Left cardiac atrium (tissue), 4 donors: ENCODE measurements at places on chromosomes 13 and 19.

DNA sequence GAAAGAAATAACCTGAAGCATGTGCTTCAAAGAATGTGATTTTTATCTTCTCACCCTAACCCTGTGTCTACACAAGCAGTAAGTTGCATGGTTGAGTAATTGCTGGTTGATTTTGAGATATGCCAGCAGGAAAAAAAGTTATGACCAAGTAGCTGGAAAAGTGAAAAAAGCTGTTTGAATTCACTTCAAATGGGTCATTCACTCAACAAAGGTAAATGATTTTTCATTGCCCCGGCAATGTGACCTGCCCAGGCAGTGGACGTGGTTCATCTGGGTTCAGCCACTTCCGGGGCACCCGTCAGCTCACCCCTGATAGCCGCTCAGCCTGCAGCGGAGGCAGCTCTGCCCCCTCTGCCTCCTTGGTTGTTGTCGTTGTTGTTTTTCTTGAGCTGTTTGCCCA is 18.5 kb downstream of the TNFRSF19 start:
- DNase-seq: no peak

- peak; percentile 81 for DNase-seq
Observed at GRCh38 chr19:15702534-15702930, 25.3 kb upstream of the OR10H2 start.

DNA sequence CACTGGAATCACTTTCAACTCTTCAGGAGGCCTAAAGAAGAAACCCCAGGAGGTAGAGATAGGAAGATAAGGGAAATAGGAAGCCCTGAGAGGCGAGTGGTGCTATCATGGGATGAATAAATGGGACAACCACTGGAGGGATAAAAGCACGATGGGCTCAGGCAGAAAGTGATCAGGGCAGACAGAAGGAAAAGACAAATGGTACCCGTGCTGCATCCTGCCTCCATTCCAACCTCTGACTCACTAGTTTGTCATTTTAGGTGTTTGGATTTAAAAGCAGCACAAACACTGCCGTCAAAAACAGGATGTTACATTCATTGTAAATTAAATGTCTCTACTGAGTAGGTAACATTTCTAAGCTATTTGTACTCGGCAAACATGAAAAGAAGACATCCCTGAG is 314.3 kb upstream of the HTR2A start:
- no peak for DNase-seq

DNA sequence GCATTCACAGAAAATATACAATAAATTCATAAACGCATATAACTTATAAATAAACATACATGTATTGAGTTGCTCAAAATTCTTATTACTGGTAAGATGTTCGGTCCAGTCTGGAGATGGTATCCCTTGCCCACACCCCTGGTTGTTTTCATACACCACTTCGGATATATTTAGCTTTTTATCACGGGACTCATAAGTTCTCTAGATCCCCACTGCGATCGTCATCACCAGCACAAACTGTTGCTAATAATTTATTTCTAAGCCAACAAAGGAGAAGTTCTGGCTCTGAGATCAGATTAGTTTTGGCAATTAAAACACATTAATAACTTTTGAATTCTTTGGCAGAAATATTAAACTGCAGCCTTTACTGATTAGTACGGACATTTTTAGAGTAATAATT is 23.0 kb upstream of the SGCG start:
- DNase-seq: no peak

- no peak for DNase-seq
Observed at GRCh38 chr19:36488118-36488845, 1.1 kb downstream of the ZNF566 start.

GRCh38 chr19:14402332-14403144 is 16.6 kb downstream of the DDX39A start:
- DNase-seq: peak; percentile 79

GRCh38 chr19:32916969-32917615 is 47.5 kb upstream of the SLC7A9 start:
- no peak for DNase-seq

DNA sequence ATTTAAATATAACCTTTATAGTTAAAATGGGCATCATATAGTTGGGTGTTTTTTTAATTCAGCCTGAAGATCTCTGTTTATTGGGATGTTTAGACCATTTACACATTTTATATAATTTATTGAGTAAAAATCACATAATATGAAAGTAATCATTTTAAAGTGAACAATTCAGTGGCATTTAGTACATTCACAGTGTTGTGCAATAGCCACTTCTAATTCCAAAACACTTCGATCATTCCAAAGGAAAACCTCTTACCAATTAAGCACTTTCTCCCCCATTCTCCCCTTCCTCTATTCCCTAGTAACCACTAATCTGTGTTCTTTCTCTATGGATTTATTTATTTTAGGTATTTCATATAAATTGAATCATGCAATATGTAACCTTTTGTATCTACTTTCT is 30.2 kb downstream of the ZNF527 start:
- DNase-seq: no peak

- DNase-seq: no peak
Observed at GRCh38 chr19:41565379-41565720, 10.6 kb upstream of the CEACAM21 start.

- no peak for DNase-seq
Observed at GRCh38 chr19:17687141-17687856, 855 bp downstream of the UNC13A start.

DNA sequence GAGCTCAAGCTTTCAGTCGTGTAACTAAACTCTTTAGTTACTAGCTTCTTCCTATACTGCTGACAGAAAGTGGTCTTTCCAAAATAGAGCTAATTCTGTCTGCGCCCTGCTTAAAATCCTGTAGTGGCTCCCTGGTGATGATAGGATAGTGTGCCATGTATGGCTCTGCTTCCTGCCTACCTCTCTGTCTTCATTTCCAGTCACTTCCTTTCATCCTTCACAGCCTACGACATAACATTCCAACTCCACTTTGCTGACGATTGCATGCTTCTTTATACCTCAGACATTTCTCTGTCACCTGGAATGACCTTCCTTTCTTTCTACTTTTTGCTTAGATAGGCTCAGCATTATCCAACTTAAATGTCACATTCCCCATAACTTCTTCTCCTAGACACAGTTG is 190.8 kb downstream of the MAB21L1 start:
- DNase-seq: no peak

- no peak for DNase-seq
Observed at GRCh38 chr13:62110079-62110478, 694.4 kb upstream of the PCDH20 start.

GRCh38 chr19:43872547-43873336 is 45.6 kb downstream of the ZNF283 start:
- DNase-seq: no peak
